ENCODE measurements at places on chromosomes 4 and X. TPM values are rescaled to one million over a fixed set of nuclear protein-coding genes. Genes with fewer than 3 reads are reported as not detected.
A peak's percentile ranks its signal among the peaks of the same experiment; 100 is the strongest.

GRCh38 chr4:103152381-103152780 lies 45.8 kb downstream of the CENPE start:
- no peak for DNase-seq

DNA sequence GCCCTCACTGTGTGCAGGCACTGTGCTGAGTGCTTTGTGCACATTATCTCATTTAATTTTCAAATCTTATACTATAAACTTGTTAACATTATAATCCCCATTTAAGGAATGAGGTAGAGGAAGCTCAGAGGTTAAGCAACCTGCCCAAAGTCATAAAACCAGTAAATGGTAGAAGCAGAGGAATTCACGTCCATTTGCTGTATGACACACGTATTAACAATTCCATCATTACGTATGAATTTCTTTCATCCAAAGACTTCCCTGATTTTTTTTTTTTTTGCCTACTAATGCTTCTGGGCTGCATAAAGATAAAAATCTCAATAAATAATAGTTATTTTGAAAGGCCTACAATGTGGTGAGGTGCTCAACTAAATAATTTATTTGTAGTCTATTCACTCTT lies 64.5 kb upstream of the H2AZ1 start:
- no peak for DNase-seq

Gene HPGDS
- total RNA-seq, result not detected

DNA sequence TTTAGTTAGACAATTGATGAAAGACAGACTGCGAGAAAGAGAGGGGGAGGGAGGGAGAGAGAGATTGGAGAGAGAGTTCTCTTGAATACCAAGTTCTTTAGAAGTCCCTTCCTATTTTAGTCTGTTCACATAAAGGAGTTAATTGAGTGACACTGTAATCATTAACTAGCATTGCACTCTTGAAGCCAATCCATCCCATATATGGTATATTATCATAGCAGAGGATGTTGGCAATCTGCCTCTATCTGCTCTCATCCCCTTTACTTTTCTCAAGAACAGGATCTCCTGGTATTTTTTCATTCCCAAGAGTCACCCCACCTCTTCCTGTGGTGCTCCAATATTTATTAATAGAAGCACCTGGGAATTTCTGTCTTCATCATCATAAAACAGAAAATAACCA lies 959.6 kb upstream of the NDST4 start:
- DNase-seq, result no peak

Gene CXCL3
- total RNA-seq, result not detected

- no peak for DNase-seq
Observed at GRCh38 chr4:22356987-22357596, 158.8 kb downstream of the ADGRA3 start.

Gene DCLK2
- not detected for total RNA-seq

- DNase-seq, result no peak
Observed at GRCh38 chrX:35380808-35381700, 417.1 kb upstream of the MAGEB16 start.

DNA sequence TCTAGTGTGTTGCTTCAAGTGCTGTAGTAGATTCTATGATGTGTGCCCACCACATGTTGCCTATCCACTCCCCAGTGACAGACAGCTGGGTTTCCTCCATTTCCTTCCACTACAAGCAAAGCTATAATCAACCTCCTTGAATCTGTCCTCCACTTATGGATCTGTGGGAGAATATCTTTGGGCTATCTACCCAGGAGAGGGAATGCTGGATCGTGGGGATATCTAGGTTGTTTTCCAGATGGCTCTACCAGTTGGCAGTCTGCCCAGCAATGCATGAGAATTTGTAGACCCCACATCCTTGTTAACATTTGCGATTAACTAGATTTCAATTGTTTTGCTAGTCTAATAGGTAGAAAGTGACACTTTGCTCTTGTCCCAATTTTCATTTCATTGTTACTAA lies 10.3 kb downstream of the NMU start:
- no peak for DNase-seq

DNA sequence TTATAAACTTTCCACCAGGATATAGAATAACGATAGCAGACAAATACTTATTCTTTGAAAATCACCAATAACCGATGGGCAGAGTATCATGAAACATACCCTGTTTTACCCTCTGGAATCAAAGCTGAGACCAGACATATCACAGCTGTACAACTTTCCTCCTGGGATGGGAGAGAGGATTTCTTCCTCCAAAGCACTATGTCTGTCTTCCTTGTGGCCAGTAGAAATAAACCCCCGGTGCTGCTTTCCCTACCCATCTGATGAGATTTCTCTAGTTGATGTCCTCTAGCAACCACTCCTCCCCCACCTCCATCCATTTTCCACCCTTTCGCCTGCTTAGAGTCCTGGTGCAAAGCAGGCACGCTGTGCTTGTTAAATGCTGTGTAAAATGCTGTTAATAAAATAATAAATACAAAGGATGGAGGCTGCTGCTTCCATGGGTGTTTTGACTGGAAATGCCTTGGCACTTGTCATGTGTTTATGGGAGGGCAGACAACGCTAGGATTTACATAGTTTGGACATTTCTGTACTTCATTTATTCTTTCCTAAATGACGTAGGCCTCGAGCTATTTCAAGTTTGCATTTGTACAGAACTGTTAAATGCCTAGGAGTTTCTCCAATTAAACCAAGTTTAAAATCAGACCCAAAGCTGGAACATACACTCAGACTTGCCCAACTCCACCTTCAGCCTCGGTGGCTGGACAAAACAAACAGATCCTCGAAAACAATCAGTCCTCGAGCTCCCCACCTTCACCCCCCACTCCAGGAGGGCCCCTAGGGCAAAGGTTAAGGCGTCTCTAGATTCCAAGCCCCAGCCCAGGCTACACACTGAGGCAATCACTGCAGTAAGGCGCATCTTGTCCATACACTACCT lies 10.1 kb downstream of the BCOR start:
- DNase-seq, result no peak

Gene CLGN
- 0.23 TPM for total RNA-seq

DNA sequence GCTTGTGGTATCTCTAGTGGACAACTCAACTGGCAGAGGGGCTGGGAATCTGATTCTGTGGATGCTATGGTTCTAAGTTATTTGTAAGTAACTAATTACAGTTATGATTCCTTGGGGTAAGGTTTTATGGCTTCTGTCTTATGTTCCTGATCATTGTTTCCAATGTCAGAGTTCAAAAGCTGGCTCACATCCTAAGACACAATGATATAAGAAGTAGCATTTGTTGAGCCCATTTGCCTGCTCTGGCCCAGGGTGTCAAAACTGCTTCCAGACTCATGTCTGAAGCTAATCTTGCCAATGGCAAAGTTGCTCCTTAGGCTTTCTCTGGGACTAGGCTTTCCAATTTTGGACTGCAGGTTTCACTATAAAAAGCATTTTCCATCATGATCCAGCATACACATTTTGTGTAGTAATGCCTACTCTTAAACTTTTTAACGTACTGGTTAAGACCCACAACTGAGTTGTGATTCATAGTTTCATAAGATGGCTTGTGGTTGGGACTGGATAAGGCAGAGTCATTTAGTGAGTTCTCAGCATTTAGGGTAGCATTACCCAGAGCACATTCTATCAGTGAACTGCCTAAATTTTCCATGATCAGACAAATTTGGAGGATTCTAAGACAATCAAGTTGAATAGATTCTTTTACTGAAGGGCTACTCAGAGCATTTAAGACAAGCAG lies 50.0 kb downstream of the CCNI start:
- peak; percentile 41 for DNase-seq

Gene PDHA1
- total RNA-seq, result 259 TPM

DNA sequence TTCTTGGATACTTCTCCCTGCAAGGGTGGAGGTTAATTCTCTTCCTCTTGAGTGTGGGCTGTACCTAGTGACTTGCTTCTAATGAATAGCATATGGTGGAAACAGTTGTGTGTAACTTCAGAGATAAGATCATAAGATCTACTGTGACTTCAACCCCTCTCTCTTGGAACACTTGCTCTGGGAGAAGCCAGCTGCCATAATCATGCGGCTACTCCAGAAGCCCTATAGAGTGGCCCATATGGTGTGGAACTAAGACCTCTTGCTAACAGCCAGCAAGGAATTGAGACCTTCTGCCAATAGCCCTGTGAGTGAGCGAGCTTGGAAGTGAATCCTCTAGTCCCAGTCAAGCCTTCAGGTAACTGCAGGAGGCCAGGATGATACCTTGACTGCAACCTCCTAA lies 81.1 kb downstream of the RBMX2 start:
- DNase-seq, result no peak

Gene DGKQ
- total RNA-seq, result 16.7 TPM

- DNase-seq, result no peak
Observed at GRCh38 chrX:23504540-23504884, 162.8 kb upstream of the PRDX4 start.

Gene LUZP4
- not detected for total RNA-seq

DNA sequence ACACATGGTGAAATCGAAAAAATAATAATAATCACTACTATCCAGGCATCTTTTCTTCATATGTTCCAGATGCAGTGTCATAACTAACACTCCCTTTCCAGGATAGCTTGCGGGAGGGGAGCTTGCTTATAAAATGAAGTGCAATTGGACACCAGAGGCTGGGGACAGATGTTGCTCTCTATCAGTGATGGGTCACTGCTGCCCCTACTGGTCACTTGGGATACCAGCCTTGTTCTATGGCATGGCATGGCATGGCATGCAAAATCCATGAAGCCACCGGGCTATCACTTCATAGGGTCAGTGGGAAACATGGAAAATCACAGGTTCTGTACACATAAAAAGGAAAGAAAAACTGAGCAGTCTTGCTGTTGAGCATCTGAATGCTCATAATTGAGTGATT lies 168.1 kb downstream of the GLRA2 start:
- peak; percentile 35 for DNase-seq

DNA sequence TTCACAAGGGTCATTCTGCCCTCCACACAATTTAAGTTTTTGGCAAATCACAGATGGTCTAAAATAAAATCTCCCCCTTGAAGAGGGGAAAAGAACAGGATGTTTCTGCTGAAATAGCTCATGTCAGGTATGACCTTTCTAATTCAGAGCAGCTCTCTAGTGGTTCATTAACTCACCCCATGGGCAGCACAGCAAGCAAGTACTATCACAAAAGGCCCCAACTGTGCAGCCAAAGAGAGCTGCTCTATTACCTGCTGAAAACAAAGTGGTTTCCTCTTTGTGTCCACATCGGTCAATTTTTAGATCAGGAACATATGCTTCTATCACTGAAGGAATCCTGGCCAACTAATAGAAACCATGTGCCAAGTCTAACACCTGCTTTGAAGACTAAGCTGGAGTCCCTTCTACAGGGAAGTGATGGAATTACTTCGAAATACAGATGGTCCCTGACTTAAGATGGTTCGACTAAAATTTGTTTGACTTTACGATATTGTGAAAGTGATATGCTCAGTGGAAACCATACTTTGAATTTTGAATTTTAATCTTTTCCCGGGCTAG lies 164.3 kb downstream of the ENOX2 start:
- DNase-seq, result no peak

- DNase-seq, result no peak
Observed at GRCh38 chrX:84168095-84168494, 19.9 kb downstream of the RPS6KA6 start.
